ENCODE measurements at places on chromosomes 3 and 15.

- no peak for DNase-seq
Observed at GRCh38 chr15:64993290-64993689, 3.6 kb upstream of the SPG21 start.

DNA sequence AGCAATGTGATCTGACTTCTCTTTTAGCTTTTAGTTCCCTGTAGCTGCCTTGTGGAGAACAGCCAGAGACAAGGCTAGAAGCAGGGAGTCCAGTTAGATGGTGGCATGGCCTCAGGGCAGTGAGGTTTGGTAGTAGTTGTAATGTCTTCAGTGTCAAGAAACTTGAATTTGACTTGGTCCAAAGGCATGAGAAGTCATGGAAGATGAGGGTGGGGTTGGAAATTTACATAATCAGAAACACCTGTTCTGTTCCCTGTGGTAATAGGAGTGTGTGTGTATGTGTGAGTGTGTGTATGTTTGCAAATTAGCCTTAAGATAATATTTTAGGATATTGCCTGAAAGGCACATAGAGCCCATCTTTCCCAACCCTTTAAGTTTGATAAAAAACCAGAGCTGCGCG is 55.2 kb upstream of the GCNT3 start:
- DNase-seq = no peak

- no peak for DNase-seq
Observed at GRCh38 chr3:37910671-37911400, 49.2 kb downstream of the CTDSPL start.

- DNase-seq = no peak
Observed at GRCh38 chr3:121957674-121958415, 63.6 kb downstream of the SLC15A2 start.

- no peak for DNase-seq
Observed at GRCh38 chr15:73982222-73982962, 9.7 kb downstream of the STOML1 start.

DNA sequence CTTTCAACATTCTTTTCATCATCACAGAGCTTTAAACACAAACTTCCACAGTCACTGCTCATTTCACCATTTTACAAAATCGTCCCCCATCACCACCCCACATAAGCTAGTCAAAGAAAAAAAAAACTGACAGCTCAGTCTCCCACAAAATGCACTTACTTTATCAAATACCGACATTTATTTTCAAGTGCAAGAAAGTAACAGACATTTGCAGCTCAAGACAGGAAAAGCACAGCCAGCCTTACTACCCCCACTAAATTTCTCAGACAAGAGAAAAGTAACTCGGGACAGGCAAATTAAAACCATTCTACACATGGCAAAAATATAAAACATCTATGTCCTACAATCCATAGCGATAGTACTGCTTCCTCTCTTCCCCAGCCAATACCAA is 402.4 kb downstream of the SHQ1 start:
- no peak for DNase-seq

DNA sequence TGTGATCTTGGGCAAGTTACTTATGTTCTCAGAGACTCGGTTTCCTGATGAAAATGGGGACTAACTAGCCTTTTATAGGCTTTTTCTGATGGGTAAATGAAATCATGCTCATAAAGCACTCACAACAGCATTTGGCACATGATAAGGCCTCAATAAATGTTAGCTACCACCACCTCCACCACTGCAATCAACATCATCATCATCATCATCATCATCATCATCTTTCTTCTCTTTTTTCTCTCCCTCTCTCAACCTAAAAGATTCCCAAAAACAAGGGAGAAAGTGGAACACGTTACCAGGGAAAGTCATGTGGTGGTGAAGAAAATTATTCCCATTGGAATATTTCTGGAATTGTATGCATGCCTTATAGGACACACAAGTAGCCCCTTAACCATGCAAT is 33.6 kb upstream of the FEZF2 start:
- DNase-seq = no peak

DNA sequence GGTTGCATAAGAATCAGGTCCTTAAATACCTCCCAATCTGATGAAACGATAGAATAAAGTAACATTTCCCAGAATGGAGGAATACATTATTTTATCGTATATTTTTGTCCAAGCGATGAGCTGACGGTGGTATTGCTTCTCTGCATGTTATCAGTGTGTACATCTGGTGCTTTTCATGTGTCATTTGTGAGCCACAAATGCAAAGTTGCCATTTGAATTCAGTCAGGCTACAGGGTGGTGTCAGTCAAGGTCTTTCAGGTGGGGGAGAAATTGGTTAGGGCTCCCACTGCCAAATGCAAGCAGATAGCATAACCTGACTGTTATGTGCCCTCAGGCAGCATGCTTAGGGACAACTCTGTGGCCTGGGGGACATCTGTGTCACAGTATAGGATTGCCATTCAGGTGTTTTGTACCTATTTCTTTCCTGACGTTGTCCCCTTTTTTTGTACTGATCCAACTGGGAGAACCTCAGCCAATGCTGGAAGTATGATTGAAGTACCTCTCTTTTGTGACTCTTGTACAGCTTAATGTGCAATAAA is 26.5 kb upstream of the TIMP4 start:
- DNase-seq = no peak

- no peak for DNase-seq
Observed at GRCh38 chr3:136576279-136577009, 175.7 kb downstream of the STAG1 start.

DNA sequence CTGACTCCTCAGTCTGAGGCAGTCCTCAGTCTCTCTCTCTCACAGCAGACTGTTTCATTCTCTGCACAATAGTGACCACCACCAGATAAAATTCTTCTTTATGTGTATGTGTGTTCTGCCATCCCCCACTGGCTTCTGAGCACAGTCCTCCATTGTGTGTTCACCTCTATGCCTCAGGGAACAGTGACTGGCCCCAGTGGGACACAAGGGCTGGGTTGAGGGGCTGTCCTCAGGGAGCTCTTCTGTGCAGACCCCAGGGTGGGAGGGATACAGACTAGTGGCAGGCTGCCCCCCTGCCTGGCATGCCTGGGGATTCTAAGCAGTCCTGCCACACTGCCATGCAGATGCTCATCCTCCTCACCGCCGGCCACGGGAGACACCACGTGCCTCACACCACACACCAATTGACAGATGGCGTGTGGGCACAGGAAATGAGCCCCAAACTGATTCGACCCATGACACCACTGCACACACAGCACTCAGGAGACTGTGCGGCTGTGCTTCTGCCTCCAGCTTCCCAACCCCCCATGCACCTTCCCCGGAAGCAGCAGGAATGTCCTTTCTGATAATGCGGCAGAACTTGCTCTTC is 237.6 kb upstream of the CHRNA7 start:
- DNase-seq = no peak

DNA sequence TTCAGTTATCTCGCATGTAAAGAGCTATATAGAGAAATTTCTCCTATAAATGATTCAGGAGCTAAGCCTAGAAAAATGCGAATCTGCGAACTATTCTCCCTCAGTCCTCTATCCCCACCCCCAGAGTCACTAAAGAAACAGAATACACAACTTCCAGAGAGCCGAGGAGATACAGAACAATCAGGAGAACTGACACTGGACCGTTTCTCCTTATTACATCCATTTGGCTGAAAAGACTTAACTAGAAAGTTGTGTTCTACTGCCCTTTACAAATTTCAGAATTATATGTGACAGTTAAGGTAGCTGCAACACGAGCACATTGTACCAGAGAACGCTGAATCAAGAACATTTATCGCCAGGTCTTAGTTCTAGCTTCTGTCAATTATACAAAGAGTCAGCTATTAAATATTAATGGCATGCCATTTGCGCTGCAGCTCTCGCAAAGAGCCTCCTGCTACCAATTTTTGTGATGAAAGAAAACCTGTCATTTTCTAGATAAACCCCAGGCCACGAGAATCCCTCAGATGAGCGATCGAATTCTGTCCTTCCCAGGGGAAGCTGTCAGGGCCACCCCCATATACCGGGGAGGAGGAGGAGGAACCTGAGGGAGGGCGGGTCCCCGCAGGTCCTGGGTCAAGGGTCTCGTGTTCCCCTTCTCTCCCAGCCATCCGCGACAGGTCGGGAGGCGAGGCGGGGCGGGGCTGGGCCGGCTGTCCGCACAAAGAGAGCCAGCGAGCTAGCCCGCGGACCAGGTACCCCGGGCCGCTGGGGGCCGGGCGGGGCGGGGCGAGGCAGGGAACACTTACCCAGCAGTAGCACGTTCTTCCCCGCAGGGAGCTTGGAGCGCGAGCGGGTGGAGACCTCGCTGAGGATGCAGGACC is 878 bp downstream of the DYNC1LI1 start:
- DNase-seq = peak; percentile 1

- DNase-seq = no peak
Observed at GRCh38 chr3:80542456-80542855, 774.7 kb upstream of the ROBO1 start.

DNA sequence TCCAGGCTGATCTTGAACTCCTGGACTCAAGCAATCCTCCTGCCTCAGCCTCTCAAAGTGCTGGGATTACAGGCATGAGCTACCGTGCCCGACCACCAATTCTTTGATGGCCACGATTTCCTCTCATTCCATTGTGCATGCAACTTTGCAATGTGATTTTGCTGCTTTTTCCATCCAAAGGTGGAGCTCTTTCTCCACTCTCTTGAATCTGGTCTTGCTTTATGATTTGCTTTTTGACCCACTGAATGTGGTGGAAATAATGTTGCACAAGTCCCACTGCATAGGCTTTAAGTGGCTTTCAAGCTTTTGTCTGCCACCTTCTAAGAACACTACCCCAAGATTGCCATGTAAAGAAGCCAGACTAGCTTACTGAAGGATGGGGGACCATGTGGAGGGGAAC is 10.6 kb downstream of the RPS27L start:
- DNase-seq = no peak

- DNase-seq = no peak
Observed at GRCh38 chr3:58998476-58999117, 51.2 kb downstream of the CFAP20DC start.

GRCh38 chr15:64246364-64247189 is 83.8 kb upstream of the PPIB start:
- no peak for DNase-seq

DNA sequence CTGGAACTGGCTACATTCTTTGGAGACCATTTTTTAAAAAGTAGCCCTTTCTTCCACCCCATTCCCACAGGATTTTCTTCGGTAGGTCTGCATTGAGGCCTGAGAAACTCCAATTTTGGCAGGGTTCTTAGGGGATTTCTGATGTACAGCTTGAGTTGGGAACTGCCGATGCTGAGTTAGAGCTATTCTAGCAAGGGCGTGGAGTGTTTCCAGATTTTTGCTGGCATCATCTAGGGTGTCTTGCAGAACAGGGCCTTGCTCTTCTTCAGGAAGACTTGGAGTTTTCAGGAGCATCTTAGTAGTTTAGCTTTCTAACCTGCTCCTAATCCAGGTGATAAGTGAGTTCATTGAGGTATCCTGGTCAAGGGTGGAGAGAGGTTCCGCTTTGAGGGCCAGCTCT is 41.0 kb downstream of the SV2B start:
- no peak for DNase-seq

DNA sequence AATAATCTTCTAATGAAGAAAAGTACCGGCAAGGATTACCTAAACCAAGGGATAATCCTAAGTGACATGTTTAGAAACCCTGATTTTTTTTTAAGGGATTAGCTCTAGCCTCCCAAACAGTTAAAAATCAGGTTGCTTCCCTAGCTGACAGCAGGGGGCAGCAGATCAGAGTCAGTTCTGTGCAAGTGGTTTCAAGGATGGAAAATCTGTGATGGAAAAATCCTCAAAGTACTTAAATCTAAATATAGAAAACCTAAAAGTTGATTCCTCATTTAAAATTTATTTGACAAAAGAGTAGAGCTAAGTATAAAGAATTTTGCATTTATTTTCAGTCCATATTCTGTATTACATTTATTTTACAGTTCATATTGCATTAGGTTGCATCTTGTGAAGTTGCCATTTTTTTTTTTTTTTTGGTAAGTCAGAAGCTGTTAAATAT is 107.6 kb downstream of the PEX5L start:
- DNase-seq = no peak

Measured in stimulated activated CD8-positive, alpha-beta memory T cell treated with anti-CD3 and anti-CD28 coated beads, Interleukin-4, amount 100 ng/mL, for 1 hour (primary cell).